ENCODE measurements at places on chromosomes 2 and 18.

GRCh38 chr2:168378960-168379669 is 77.0 kb upstream of the CERS6 start:
- DNase-seq = no peak

GRCh38 chr18:34153711-34154110 is 71.0 kb downstream of the NOL4 start:
- DNase-seq = no peak

GRCh38 chr2:59390581-59390980 is 1149.5 kb upstream of the FANCL start:
- no peak for DNase-seq

GRCh38 chr2:178324077-178324476 is 126.9 kb downstream of the PRKRA start:
- no peak for DNase-seq

DNA sequence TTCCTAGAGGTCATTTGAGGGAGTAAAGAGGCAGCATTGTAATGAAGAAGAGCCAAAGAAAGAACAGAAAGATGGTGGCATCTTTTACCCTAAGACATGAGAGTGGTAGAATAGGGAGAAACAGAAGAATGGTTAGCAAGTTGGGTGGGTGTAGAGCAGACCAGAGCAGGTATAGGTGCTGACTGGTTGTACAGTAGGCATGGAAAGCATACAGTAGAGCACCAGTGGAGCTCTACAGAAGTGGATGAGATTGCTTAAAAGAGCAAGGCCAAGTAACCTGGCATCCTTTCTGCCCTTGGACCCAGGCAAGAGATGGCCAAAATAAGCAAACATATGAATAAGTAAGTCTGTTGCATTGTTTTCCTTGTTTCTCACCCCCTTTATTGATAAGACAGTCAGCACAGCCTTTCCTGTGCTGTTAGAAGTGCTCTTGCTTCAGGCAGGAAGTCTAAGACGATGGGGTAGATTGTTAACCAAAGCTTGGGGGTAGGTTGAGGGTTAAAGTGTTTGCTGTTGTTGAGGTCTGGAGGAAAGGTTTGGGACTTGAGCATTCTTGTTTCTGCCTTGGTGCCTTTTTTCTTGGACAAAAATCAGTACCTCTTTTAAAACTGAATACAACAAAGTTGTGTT is 76.9 kb downstream of the DIS3L2 start:
- DNase-seq = no peak

- DNase-seq = peak; percentile 77
Observed at GRCh38 chr2:854460-854859, 96.2 kb upstream of the SNTG2 start.

DNA sequence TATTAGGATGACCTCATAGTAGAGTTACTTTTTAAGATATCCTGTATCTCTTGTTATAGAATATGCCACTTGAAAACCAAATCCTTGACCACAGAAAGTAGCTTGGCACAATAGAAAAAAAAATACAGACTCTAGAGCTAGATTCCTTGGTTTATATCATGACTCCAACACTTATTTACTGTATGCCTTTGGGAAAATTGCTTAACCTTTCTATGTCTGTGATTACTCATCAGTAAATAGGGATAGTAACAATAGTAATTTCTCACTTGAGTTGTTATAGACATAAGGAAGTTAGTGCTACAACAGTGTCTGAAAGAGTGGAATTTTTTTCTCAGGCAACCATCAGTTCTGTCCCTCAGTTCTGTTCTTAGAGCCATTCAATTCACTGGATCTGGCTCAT is 193.8 kb downstream of the GULP1 start:
- no peak for DNase-seq

- DNase-seq = no peak
Observed at GRCh38 chr2:36611316-36611990, 13.5 kb upstream of the FEZ2 start.

GRCh38 chr18:23099621-23100020 is 35.7 kb upstream of the CABLES1 start:
- DNase-seq = no peak

- DNase-seq = peak; percentile 83
Observed at GRCh38 chr2:65071499-65072180, 15.4 kb downstream of the CEP68 start.

- no peak for DNase-seq
Observed at GRCh38 chr18:62846313-62846712, 131.0 kb downstream of the PHLPP1 start.

GRCh38 chr2:180442860-180443644 is 436.0 kb upstream of the CWC22 start:
- no peak for DNase-seq
